ENCODE measurements at places on chromosomes 16 and 17. TPM values are rescaled to one million over a fixed set of nuclear protein-coding genes. Genes with fewer than 3 reads are reported as not detected.

DNA sequence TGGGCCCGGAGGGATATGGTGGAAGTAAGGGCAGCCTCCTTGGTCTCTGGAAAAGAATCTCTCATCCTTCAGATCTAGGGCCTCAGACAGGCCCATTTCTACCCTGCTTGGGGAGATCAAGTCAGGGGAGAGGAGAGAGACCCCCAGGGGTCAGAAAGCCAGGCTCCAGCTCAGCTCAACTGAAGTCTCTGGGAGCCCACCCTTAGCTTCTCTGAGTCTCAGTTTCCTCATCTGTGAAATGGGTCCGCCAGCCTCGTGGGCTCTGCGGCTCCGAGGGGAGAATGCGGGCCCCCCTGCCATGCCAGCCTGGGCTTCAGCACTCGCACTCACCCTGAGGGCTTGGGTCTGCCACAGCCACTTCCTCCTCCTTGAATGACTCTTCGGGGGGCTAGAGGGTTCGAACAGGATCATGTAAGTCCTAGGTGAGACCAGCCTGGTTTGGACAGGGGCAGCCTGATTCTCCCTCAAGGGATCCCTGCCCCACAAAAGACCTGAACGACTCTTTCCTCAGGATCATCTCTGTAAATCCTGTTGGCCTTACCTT is 6.7 kb downstream of the CNGB1 start:
- DNase-seq: no peak

DNA sequence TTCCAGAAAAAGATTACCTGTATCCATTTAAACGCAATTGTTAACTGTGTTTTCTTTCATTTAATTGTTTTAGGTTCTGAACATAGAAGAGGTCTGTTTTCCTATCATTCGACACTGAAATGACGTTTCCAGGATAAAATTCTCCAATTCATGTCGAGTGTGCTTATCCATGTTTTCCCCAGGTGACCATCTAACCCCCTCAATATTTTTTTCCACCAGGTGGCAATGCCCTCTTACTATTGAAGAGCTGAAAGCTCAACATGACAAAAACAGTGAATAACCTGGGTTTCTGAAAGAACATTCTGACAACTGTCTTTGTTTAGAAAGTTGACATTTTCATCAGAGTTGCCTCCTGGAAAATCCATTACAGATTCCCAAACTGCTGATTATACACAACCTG is 948.7 kb downstream of the KCNJ2 start:
- no peak for DNase-seq

DNA sequence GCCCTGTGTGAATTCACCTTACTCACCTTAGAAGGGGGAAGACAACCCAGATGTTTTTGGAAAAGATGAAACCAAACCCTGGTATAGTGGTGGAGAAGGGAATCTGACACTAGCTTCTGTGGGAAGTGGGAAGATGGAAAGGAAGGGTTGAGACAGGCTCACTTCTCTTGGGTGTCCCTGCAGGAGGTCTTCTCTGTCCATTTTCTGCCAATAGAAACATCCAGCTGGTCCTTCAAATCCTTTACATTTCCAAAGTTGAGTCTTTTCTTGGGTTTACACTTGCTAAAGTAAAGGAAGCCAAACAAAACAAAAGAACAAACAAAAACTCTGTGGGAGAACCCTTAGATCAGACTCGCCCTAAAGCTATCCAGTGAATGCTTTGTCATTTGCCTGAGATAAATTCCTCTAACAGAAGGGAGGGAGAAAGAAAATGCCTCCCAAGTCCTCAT is 10.2 kb downstream of the HOXB1 start:
- DNase-seq: no peak

- DNase-seq: no peak
Observed at GRCh38 chr17:2782055-2782454, 14.2 kb upstream of the RAP1GAP2 start.

Gene SGCA
- not detected for total RNA-seq
